EL (cell line): ENCODE measurements at places on chromosomes 7 and 10.

- peak; percentile 46 for DNase-seq
These were observed 169.9 kb downstream of the SKIDA1 start for GRCh38 chr10:21355591-21356011.

DNA sequence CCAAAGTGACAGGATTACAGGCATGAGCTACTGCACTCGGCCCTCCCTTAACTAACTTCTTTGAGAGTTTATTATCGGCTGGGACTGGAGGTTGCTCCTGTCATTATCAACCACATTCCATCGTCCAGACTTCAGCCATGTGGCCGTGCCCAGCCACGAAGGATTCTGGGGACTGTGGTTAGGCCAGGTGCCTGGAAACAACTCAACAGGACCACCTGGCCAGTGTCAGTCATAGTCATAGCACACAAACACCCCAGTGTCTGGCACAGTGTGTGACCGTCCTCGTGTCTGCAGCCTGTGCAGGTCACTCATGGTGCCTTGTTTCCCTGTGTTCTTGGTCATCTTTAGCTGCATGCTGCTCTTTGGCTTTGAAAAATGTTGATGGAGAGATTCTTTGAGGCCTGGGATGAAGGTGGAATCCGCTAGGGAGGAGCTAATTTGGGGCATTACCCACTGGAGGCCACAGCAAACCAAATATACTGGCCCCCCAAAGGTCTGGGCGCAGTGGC is 12.7 kb upstream of the AMZ1 start:
- no peak for DNase-seq

GRCh38 chr10:52318822-52319464 is 4.9 kb downstream of the DKK1 start:
- peak; percentile 95 for DNase-seq

- DNase-seq = no peak
These were observed 2.7 kb downstream of the CHAT start for GRCh38 chr10:49616421-49617101.

GRCh38 chr10:85152496-85152895 is 824.1 kb downstream of the CCSER2 start:
- no peak for DNase-seq

- no peak for DNase-seq
These were observed 98.6 kb upstream of the BTBD16 start for GRCh38 chr10:122172361-122173008.

GRCh38 chr10:78394047-78394446 is 360.4 kb downstream of the RPS24 start:
- no peak for DNase-seq

DNA sequence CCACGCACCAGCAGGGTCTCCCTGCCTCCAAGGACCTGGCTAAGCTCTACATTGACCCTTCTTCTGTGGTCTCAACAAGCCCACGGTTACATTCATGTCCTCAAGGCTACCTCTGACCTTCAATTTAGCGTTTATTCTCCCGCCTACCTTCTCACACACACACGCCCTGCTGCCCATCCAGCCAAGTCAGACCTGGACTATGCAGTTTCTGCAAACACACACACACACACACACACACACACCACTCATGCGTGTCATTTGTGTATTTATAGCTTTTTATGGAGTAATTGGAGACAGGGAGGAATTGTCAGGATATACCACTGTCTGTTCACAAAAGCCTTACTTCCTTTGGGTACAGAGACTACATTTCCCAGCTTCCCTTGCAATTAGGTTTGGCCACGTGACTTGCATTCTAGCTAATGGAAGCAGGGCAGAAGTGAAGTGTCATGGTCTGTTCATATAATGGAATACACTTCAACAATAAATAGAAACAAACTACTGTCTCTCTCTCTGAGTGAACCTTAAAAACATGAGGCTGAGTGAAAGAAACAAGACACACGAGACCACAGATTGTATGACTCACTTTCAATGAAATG is 53.8 kb upstream of the CPXM2 start:
- DNase-seq = peak; percentile 52

DNA sequence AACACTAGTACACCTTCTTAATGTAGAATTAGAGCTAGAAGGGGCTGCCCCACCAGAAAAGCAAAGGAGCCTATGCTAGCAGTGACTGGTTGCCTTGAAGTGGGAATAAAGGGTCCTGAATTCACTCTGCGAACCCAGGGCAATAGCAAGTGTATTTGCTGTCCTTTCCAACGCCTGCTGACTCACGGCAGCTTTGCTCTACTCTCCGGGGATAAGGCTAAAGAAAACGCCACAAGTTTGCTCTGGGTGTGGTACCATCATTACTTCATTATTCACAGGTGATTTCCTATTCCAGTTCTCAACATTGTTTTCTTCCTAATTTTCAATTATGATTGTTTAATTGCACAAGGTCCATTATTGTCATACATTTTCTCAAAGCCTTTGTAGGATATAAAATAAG is 220.5 kb upstream of the AOAH start:
- no peak for DNase-seq

- no peak for DNase-seq
These were observed 28.5 kb upstream of the SYPL1 start for GRCh38 chr7:106140406-106141173.

DNA sequence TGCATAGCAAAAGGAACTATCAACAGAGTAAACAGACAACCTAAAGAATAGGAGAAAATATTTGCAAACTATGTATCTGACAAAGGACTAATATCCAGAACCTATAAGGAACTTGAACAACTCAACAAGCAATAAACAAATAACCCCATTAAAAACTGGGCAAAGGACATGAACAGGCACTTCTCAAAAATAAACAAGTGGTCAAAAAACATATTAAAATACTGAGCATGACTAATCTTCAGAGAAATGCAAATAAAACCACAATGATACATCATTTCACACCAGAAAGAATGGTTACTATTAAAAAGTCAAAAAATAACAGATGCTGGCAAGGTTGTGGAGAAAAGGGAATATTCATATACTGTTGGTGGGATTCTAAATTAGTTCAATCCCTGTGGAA is 17.1 kb downstream of the MAGI2 start:
- peak; percentile 46 for DNase-seq

DNA sequence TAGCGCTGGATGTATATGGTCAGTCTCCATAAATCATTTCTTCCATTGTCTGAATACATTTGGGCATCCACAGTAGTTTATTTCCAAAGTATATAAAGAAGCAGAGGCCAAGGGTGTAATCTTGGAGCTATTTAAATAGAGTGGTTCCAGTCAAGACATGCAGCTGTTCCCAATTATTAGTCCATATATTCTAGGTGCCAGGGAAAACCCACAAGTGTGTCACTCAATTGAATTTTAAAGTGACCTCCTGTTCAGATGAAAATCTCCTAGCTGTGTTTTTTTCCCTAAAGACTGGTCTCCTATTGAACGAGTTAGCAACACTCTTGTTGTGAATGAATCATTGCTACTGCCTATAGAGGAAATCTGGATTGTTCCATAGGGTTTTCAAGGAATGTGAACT is 260.2 kb upstream of the BMPER start:
- no peak for DNase-seq

DNA sequence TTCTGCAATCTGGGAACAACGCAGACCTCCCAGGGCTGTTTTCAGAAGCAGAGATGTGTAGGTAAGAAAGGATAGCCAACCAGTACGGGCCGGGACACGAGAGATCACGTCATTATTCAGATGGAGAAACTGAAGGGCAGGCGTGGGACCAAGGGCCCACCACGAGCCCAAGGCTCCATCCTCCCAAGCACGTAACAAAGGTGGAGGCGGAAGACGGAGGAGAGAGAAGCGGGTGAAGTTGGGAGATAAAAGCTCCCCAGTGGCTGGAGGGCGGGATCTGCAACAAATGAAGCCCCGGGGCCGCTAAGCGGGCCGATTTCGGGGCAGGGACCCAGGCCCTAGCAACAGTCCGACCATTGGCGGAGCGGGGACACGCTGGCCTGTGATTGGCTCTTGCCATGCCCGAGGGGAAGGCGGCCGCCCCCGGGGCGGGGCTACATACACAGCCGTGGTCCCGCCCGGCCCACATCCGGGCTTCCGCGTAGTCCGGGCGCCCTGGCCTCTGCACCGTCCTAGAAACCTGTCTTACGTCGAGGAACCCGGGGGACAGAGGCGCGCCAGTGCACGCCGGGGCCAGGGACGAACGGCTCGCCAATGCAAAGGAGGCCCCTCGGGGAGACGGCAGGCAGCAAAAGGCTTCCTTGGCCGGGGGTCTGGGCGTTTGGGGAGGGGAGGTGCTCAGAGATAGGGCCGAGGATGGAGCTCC is 15.5 kb downstream of the HSPB1 start:
- peak; percentile 97 for DNase-seq

- no peak for DNase-seq
These were observed 437.2 kb upstream of the MKI67 start for GRCh38 chr10:128563387-128563786.

- DNase-seq = no peak
These were observed 31.9 kb downstream of the RBM20 start for GRCh38 chr10:110676016-110676415.

GRCh38 chr7:8637322-8637721 is 203.9 kb downstream of the NXPH1 start:
- DNase-seq = no peak

- no peak for DNase-seq
These were observed 130.1 kb downstream of the RGS10 start for GRCh38 chr10:119412244-119413092.

GRCh38 chr10:6648894-6649720 is 69.0 kb upstream of the PRKCQ start:
- DNase-seq = no peak

GRCh38 chr7:121102619-121103018 is 114.1 kb downstream of the CPED1 start:
- DNase-seq = no peak

DNA sequence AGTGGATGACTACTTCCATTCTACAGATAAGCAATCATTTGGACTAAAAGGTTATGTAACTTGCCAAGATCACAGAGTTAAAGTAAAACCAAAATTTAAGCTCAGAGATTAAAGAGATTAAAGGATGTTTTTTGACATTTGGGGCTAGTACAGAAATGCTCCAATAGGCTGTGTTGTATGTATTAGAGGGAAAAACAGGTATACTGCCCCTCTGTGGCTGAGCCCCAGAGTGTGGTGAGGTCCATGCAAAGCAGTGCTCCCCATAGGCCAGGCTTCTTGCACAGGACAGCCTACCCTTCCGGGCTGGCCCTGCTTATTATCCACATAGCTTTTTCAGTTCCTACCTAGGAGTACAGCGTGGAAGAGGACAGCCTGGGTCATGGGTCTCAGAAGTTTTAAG is 322.8 kb downstream of the POM121L12 start:
- no peak for DNase-seq

DNA sequence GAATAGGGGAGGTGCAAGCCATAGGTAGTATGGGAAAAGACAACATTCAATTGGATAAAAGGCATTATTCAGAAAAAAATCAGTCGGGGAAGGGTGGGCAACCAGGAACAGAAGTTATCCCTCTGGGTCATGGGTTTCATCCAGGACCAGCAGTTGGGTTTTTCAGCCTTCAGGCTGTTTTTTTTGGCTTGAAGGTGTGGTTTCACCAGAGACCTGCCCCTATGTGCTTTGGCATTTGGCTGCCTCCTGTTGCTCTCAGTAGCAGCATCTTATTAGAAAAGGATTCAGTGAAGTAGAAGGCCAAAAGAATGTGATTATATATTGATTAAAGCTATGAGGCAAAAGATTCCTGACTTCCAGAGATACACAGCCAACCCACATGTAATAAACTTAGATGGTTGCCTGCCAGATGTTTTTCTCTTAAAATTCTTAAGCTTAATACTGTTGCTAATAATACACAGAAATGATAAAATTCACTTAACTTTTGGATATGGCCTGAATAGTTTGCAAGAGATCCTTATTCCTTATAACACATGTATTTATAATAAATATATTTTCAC is 251.7 kb upstream of the CSTF2T start:
- no peak for DNase-seq

DNA sequence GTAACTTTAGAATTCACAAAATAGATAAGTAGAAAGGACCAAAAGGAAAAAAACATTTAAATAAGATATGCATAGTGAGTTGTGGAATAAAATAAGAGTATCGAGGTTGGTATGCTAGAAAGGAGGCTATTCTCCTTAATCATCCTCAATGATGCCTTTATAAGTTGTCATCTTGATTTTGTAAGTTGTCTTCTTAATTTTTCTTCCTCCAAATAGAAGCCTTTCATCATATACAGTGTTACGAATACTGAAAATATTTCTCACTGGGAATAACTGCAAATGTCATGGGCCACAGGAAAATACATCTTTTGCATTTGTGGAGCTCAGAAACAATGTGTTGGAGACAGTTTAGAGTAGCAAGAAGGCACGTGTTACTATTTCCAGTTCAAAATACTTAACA is 31.5 kb upstream of the PRTFDC1 start:
- peak; percentile 17 for DNase-seq

DNA sequence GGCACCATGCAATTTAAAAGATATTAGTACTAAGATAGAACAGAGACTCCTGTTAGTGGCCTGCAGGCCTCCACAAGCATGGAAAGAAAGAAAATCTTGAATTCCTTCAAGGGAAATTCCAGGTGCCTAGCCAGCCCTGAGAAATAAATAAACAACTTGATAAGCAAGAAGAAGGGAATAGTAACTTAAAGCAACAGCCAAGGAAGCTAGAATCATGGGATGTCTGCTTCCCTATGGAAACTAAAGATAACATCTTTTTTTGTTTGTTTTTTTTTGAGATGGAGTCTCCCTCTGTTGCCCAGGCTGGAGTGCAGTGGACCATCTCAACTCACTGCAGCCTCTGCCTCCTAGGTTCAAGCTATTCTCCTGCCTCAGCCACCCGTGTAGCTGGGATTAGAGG is 128.6 kb downstream of the SKIDA1 start:
- DNase-seq = no peak

- DNase-seq = no peak
These were observed 10.0 kb upstream of the GTF2IRD1 start for GRCh38 chr7:74443543-74444247.

DNA sequence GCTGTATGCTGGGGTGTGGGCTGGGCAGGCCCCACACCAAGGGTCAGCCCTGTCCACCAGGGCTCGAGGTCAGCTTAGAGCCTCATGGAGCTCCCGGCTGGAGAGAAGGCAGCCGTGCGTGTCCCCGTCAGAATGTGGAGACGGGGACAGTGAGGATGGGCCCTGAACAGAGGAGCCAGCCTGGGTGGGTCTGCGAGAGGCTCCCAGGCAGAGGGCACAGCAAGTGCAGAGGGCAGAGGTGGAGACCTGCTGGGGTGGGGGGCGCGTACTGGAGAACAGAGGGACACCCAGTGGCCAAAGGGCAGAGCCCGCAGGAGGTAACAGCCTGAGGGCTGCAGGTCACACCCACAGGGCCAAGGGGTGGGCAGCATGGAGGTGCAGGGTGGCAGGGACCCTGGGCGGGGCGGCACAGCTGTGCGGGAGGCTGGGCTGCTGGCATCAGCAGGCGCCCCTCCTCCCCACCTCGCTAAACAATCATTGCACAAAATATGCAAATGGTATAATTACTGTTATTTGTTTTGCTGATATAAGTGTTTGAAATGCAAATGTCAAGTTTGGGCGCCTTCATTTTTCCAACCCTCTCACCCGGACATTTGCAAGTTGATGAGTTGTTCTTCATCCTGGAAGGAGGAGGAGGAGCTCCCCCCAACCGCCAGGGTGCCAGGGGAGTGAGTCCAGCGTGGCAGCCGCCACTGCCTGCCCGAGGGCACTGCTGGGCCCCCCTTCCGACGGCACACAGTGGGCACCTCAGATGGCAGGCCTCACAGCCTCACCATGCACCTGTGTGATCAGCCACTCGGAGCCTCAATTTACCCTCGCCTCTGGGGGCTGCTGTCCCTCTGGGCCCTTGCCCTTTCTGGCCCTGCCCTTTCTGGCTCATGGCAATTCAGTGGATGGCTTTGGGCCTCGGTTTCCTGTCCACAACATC is 35.0 kb downstream of the ELFN1 start:
- DNase-seq = no peak

GRCh38 chr7:3805151-3805550 is 504.1 kb downstream of the SDK1 start:
- no peak for DNase-seq

GRCh38 chr10:85995791-85996190 is 370.8 kb downstream of the GRID1 start:
- no peak for DNase-seq
